Stimulated activated naive CD4-positive, alpha-beta T cell (primary cell): ENCODE measurements at places on chromosomes 11 and 22.
A peak's percentile ranks its signal among the peaks of the same experiment; 100 is the strongest.

- no peak for DNase-seq
These were observed 1.0 kb upstream of the FKBP2 start for GRCh38 chr11:64239662-64240434.

- no peak for DNase-seq
These were observed 509.9 kb downstream of the NTM start for GRCh38 chr11:131880316-131880715.

- DNase-seq, result peak; percentile 21
These were observed 8.5 kb upstream of the CHRDL2 start for GRCh38 chr11:74739546-74740270.

DNA sequence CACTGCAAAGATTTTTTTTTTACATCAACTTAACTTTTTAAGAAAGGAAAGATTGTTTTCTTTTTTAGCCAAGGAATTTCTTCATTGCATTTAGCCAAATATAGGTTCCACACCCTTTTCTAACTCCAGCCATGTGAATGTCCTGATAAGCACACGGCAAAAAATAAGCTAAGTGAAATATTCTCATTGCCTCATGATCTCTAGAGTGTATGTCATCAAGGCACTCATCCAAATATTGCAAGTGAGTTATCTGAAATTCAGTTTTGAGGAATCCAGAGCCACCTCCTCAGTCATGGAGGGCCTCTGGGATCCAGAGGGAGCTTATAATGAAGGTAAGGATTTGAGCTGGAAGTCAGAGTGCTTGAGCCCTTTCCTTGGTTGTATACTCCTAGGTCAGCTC is 80.0 kb downstream of the BLID start:
- no peak for DNase-seq

DNA sequence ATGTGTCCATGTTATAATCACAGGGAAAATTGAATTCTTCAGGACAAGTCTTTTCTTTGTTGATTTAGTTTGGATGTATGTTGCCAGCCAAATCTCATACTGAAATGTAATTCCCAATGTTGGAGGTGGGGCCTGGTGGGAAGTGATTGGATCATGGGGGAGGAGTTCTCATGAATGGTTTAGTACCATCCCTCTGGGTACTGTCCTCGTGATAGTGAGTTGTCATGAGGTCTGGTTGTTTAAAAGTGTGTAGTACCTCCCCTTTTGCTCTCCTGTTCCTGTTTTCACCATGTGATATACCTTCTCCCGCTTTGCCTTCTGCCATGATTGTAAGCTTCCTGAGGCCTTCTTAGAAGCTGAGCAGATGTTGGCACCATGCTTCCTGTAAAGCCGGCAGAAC is 100.3 kb downstream of the CCDC81 start:
- no peak for DNase-seq

DNA sequence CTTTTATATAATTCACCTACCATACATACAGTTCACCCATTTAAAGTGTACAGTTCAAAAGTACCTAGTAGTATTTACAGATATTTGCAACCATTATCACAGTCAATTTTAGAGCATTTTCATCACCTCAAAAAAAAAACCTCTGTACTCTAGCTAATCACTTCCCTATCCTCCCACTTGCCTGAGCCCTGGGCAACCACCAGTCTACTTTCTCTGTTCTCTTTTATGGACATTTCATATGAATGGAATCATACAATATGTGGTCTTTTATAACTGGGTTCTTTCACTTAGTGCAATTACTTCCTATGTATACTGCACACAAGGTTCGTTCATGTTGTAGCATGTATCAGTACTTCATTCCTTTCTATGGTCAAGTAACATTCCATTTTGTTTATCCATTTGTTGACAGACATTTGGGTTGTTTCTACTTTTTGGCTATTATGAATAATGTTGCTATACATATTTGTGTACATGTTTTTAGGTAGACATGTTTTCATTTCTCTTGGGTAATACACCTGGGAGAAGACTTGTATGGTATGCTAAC is 17.8 kb upstream of the NEU3 start:
- no peak for DNase-seq

GRCh38 chr11:98874050-98874449 is 146.7 kb upstream of the CNTN5 start:
- DNase-seq, result no peak

DNA sequence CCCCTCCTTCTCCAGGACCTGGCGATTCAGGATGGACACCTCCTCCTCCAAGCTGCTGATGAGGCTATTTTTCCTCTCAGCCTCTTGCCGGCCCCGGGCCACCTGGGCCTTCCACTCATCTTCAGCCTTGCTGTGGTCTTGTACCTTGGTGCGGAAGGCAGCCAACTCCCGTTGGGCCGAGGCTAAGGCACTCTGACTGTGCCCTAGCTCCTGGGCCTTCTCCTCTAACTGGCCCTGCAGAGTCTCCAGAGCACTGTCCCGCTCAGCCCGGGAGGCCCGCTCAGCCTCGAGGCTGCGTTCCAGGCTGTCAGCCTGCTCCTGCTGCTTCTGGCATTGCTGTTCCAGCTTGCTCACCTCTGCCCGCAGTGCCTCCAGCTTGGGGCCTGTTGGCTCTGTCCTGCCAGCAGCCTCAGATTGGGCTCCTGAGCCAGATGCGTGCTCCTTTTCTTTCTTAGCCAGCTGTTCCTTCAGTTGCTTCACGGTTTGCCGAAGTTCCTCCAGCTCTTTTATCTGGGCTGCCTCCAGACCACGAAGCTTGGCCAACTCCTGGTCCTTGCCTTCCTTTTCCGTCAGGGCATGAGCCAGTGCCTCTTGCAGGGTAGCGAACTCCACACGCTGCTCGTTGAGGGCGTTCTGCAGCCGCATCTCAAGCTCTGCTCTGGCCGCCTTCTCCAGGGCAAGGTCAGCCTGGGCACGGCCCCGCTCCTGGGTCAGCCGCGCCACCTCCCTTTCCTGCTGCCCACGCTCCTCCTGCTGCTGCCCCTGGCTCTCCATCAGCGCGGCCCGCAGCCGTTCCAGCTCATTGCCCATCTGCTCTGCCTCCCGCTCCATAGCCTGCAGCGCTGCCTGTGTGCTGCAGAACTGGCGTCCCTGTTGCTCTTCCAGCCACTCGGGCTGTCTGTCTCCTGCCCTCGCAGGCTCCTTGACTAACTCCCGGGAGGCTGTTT is 15.3 kb downstream of the IL18BP start:
- no peak for DNase-seq

DNA sequence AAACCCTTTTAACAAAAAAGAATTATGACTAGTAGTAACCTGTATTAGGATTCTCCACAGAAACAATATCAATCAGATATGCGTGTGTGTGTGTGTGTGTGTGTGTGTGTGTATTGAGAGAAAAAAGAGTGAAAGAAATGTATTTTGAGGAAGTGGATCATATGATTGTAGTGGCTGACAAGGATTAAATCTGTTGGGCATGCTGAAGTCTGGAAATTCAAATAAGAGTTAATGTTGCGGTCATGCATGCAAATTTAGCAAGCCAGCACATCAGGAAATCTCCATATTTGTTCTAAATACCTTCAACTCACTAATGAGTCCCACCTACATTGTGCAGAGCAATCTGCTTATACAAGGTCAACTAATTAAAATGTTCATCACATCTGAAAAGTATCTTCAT is 46.8 kb upstream of the IGLL5 start:
- DNase-seq, result no peak

GRCh38 chr11:67581469-67581868 is 2.1 kb upstream of the GSTP1 start:
- DNase-seq, result no peak

GRCh38 chr11:47986219-47986618 is 5.9 kb downstream of the PTPRJ start:
- DNase-seq, result no peak

DNA sequence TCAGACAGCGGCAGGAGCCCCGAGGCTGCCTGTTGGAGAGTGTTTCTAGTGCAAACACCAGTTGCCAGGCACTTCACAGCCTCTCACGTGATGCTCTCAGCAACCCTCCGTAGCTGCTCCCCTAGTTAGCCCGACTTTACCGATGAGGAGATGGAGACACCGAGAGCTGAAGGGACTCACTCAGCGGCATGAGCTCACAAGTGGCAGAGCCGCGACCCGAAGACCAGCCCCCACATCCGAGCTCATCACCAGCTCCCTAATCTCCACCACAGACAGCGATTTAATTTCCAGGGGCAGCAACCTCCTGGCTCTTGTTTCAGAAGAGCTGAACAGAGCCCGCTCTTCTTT is 28.7 kb upstream of the RTL6 start:
- no peak for DNase-seq

DNA sequence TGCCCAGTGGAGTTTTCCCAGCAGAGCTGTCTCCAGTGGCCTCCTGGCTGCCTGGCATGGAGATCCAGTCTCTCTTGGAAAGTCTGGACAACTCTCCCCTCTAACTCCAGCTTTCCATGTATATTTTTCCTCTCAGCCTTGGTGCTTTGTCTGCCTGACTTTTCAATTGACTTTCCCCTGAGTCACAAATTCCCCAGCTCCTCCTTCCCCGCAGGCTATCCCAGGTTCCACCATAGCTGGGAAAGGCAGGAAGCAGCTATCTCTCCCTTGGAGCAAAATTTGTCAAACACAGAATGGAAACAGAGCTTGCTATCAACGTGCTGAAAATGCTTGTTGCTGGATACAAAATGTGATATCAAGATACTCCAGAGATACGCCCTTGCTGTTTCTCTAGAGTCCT is 384.8 kb downstream of the TMEM135 start:
- no peak for DNase-seq
